Omental fat pad (tissue), 4 donors: ENCODE measurements at places on chromosomes 1 and 21. TPM values are rescaled to one million over a fixed set of nuclear protein-coding genes. Genes with fewer than 3 reads are reported as not detected.

Gene FCGR2B
- total RNA-seq, result 74.9 TPM

Gene ARHGEF16
- total RNA-seq, result 1.9 TPM

Gene TAS1R1
- not detected for total RNA-seq

Gene CD1E
- not detected for total RNA-seq

Gene FAM163A
- 0.13 TPM for total RNA-seq

Gene OR10Z1
- total RNA-seq, result not detected

Gene IL6R
- total RNA-seq, result 46.0 TPM

Gene LCE2C
- not detected for total RNA-seq

Gene WNT3A
- not detected for total RNA-seq

Gene PCSK9
- 0.72 TPM for total RNA-seq

Gene DDX59
- total RNA-seq, result 15.1 TPM

Gene FAM151A
- 0.72 TPM for total RNA-seq

Gene TMPRSS2
- total RNA-seq, result not detected

Gene RIPK4
- 17.7 TPM for total RNA-seq

Gene TIAM1
- 18.8 TPM for total RNA-seq
